ENCODE measurements at places on chromosomes 2 and 18. TPM values are rescaled to one million over a fixed set of nuclear protein-coding genes. Genes with fewer than 3 reads are reported as not detected.

DNA sequence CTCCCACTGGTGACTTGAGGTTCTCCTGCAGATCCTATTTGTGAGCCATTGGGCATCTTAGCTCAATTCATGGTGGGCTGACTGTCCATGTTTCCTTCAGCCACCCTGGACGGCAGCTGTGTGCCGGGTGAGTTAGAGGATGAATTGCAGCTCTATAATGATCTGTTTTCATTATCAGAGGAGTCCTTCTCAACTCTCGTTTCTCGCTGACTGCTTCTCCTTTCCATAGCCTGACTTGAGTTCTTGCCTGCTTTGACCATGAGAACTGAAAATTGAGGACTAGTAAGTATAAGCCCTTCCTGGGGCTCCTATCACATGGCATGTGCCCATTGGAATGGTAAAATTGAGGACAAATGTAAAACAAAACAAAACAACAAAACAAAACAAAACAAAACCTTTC lies 121.8 kb downstream of the CDC42EP3 start:
- no peak for DNase-seq

DNA sequence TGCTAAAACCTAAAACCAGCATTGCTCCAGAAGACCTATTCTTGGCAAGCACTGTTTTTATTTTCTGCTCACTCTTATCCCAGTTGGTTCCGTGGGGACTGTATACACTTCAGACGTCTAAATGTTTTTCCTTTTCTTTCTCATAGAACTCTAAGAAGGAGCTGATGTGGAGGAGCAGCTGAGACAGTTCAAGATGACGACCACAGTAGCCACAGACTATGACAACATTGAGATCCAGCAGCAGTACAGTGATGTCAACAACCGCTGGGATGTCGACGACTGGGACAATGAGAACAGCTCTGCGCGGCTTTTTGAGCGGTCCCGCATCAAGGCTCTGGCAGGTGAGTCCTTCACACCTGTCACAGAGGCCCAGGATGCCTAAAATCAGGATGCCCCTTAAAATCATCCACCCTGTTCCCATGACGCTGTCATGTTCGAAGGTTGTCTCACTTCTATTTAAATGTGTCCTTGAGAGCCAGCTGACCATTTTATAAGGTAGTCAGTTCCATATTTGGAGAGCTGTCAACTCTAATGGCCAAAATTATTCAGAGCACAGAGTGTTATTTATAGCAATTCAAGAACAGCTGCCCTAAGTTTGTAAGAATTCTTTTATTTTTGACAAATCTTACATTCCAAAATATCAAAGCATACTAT lies 70.2 kb downstream of the SPTBN1 start:
- DNase-seq = no peak

- no peak for DNase-seq
Measured at GRCh38 chr18:34976123-34976522, 65.1 kb upstream of the MAPRE2 start.

Gene PAX3
- not detected for total RNA-seq
